ENCODE measurements at places on chromosomes 5 and 9.

GRCh38 chr5:174155706-174156105 lies 110.2 kb downstream of the NSG2 start:
- no peak for DNase-seq

DNA sequence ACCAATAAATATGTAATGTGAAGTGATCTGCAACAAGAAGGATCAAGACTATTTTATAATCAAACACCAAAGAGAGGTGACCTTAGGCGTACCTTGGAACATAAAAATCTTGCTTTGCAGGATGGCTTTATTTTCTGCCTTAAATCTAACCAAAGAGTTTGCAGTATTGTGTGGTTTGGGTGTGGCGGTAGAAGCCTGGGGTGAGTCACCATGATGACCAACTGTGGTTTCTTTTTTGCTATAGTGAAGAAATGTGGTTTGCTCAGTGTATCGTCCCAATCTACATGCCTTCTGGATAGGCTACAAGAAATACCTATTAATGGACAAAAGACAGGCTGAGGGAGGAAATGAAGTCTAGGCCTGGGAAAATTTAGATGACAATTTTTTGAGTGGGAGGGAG lies 5.1 kb upstream of the CAST start:
- peak; percentile 30 for DNase-seq

- DNase-seq, result no peak
Measured at GRCh38 chr5:142293486-142293885, 31.3 kb downstream of the SPRY4 start.

DNA sequence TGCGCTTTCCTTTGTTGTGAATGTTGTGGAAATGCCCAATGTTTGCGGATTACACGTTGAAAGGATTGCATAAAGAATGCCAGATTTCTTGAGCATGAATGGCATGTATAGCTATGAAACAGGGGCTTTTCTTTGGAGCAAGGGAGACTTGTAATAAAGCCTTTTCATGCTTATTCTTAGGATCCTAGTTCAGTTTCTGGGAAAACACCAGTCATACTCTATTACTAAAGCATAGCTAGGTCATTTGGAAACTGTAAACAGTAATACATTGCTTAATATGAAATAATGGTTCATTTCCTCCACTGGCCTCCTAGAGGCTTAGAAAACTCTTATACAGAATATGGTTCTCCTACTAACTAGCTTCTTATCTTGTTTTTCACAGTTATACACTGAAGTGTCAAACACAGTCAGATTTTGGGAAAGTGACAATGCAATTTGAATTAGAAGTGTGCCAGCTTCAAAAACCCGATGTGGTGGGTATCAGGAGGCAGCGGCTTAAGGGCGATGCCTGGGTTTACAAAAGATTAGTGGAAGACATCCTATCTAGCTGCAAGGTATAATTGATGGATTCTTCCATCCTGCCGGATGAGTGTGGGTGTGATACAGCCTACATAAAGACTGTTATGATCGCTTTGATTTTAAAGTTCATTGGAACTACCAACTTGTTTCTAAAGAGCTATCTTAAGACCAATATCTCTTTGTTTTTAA lies 104.2 kb downstream of the MELK start:
- DNase-seq, result no peak

DNA sequence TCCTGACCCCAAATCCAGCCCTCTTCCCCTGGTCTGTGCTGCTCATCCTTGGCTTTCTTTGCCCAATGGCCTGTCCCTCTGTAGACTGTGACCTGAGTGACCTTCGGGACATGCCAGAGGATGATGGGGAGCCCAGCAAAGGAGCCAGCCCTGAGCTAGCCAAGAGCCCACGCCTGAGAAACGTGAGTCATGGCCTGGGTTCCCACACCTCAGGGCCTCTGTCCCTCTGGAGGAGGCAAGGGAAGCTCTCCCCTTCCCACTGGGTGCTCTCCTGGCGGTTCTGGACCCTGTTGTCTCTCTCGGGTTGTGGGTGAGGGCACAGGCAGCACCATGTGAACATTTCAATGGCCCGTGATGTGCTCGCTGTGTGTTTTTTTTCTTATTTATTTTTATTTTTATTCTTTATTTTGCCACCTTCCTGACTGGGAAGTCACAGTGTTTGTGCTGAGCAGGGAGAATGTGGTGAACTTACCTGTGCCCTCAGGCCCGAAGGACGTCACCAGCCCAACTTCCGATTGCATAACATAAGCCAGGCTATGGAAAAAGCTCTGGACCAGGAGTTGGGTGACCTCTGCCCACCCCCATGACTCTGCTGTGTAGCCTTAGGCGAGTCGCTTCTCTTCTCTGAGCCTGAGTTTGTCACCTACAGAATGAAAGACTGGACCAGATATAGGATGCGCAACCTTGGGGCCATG lies 29.5 kb downstream of the AFAP1L1 start:
- DNase-seq, result no peak

- DNase-seq, result no peak
Measured at GRCh38 chr5:96590796-96591195, 71.4 kb upstream of the CAST start.
